ENCODE measurements at places on chromosomes 5 and 9.
A peak's percentile ranks its signal among the peaks of the same experiment; 100 is the strongest.

DNA sequence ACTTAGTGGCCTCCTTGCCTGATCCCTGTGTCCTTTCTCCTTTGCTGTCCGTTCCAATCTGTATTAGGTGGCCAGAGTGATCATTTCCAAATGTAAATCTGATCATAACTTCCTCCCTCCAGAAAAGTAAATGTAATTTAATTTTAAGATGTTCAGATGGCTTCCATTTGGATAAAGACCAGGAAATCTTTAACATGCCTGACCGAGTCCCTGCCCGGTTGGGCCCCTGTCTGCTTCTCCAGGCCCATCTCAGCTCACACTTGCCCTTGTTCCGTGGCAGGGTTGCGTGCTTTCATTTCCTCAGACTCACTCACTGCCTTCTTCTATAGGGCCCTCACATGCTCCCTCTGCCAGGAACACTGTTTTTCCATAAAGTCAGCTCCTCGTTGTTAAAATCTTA is 7.6 kb downstream of the MAP3K1 start:
- no peak for DNase-seq

DNA sequence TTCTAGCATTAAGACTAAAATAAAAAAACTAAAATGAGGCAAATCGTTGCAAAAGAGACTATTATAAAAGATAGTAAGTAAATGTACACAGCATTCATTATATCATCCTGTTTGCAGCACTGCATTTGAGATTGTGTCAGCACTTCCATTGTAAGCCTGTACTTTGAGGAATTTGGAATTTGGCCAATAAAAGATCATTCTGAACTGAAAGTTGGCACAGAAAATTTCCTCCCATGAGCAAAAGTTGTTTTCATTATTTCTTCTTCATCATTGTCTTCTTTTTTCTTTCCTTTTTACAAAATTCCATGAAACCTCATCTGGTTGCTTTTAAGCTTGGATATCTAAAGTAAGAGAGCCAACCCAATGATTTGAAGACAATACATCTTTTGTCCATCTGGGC is 199.3 kb upstream of the ADAMTSL1 start:
- no peak for DNase-seq

DNA sequence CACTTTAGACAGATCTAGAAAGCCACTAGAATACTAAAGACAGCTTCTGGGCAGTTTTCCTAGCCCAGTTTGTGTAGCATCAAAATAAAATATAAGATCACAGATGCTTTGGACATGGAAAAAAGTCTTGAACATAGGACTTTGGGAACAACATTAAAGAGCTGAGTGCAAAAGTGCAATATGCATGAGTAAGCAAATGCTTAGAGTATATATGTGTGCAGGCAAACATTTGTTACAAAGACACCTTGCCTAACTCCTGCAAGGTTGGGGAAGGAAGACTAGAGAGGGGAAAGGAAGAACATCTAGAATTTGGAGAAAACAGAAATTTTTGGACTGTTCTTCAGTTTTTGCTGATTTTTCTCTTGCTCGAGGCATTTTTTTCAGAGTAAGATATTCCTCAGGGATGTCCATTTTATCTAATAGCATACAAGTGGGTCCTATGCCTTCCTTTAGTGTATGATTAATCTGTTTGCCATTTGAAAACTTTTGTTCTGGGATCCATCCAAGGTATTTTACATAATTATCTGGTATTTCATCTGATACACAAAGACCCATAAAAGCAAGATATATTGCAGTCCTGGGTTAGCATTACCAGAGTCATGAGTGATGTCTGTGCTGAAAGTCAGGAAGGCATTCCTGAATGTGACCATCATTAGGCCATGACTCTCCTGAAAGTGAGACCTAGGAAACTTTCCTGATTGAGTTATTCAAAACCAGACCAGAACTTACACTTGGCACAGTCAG is 142.0 kb upstream of the RGMB start:
- peak; percentile 12 for DNase-seq

- DNase-seq, result no peak
Measured at GRCh38 chr5:59390074-59390659, 503.4 kb downstream of the PDE4D start.

DNA sequence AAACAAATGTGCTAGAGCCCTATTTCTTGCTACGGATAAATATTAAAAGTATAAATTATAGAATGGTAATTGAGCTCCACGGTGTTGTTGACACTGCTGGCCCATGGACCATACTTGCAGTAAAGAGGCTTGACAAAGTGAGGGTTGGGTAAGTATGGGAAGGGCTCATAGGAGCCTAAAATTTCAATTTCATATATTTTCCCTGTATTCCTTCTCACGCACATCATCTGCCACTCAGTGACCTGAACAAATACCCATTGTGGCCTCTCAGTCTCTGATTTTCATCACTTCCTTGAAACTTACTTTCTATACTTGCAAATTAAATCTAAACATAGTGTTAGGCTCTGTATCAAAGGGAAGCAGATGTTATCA is 116.5 kb downstream of the PIK3R1 start:
- DNase-seq, result no peak

GRCh38 chr9:134390537-134390936 is 64.3 kb downstream of the RXRA start:
- DNase-seq, result no peak

GRCh38 chr9:19102631-19103345 is at the start of gene HAUS6:
Gene HAUS6, minus strand, starts transcription at chr9:19102904. Its CDS starts 253 bp downstream, at chr9:19102651.
- peak; percentile 83 for DNase-seq

DNA sequence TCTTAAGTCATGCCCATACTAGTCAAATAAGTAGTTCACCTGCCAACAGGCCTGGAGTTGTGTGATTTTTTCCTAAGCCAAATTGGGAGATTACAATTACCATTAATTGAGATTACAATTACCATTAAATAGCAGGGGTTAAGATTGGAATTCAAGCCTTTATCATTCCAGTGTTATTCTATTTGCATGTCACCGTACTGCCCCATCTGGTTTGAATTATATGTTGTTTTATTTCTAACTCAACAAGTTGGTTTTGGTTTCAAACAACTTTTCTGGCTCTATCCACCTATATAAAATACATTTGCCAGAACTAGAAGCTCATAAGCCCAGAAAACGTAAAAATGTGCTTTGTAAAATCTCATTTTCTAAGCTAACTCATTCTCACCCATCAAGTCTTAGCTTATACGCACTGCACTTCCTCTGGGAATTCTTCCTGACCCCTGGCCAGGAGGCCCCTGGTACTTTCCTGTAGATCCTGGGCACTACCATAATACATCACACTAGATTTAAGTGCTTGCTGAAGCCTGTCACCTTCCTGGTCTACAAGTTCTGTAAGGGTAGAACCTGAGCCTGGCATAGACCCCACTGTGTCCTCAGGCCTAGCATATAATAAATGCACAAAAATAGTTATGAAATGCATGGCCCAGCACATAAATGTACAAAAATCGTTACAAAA is 242.0 kb upstream of the TRPM3 start:
- DNase-seq, result no peak

GRCh38 chr9:77435277-77435676 is 212.8 kb downstream of the GNA14 start:
- DNase-seq, result no peak

DNA sequence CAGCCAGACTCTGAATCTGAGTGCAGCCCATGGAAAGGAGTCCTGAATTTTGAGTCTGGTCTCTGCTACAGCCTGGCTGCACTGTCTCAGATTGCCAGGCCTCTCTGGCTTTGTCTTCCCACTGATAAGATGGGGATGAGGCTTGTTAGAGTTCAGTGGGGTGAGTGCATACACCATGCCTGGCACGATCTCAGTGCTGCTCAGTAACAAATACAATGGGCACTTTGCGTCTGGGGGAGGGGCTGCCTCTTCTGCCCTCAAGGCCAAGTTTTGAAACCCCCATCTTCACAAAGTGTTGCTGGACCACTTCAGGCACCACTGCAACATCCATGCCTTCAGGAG is 49.0 kb downstream of the PPARGC1B start:
- DNase-seq, result no peak

DNA sequence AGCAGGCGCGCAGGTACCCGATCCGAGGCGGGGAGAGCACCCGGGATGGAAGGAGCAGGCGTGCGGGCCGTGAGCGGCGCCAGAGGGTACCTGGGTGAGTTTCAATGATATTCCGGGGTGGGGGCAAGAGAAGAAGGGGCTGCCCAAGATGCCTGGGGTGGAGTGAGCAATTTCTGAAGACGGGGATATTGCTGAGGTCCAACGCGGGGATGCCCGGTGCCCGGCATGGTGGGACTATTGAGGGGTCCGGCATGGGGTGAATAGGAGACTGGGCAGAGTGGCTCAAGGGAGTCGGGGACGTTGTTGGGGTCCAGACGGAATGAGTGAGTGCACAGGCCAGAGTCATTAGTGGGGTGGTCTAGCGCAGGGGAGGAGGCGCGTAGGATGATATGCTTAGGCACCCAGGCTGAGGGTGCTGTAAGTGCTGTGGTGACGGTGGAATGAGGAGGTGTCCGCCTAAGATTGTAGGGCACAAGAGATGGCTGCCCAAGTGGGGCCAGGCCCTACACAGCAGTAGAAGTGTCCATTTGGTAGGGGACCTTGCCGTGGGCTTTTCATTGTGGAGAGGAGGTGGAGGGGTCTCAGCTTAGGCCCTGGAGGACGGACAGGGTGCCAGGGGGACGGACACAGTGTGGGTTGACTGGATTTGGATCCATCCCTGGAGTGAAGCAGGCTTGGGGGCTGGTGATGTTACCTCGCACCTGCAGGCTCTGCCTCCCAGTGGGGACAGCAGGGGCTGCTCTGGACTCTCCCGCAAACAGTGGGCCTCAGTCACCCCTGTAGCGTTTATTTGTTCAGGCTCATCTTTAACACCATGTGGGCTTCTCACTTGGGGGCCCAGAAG is 719 bp downstream of the MIGA2 start:
- no peak for DNase-seq

DNA sequence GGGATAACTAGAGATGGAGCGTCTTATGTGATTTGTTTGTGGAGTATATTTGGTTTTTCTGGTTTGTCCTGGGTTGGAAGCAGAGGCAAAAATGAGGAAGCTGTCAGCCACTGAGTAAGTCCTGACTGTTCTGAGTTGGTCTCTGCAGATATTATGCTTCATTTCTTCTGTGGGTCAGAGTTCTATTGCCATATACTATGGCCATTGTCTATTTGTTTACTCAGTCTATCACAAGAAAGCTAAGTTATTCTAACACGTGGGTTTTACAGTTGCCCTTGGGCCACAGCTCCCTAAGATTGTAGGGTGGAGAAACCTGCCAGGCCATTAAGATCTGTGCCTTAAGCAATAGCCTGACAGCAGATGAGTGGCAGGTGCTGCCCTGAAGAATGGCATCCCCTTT is 3.0 kb upstream of the CTSV start:
- no peak for DNase-seq

DNA sequence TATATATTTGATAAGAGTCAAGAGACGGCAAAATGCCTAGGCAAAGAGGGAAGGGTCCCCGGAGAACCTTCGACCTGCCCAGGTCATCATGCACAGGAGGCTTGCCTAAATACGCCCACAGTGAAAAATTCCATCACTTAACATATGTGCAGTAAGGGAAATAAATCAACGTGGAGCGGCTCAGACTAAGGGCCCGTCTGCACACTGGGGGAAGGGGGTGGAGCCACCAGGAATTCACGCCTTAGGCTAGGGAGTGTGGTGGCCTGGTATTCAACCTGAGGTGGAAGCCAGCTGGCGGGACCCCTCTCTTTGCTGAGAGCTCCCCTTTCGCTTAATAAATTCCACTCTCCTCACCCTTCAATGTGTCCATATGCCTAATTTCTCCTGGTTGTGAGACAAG is 8.3 kb downstream of the PTBP3 start:
- DNase-seq, result no peak

- DNase-seq, result no peak
Measured at GRCh38 chr9:134318941-134319305, 7.3 kb upstream of the RXRA start.

- DNase-seq, result peak; percentile 62
Measured at GRCh38 chr9:127199001-127199791, 65.4 kb upstream of the GARNL3 start.

DNA sequence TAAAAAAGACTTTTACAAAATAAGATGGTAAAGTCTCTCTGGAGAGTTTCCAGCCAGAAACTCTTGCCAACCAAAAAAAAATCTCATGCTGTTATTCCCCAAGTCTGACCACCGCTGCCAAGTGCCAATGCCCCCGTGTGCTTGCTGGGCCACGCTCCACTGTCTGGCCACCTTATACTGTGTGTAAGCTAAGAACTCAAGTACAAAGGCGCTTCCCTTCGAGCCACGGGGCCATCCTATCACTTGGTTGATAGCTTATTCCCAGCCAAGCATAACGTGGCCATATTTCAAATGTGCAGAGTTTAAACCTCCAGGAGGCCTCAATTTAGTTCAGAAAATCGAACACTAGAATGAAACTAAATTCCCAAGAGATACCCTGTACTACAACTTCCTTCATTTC is 36.0 kb downstream of the ROR2 start:
- DNase-seq, result no peak

DNA sequence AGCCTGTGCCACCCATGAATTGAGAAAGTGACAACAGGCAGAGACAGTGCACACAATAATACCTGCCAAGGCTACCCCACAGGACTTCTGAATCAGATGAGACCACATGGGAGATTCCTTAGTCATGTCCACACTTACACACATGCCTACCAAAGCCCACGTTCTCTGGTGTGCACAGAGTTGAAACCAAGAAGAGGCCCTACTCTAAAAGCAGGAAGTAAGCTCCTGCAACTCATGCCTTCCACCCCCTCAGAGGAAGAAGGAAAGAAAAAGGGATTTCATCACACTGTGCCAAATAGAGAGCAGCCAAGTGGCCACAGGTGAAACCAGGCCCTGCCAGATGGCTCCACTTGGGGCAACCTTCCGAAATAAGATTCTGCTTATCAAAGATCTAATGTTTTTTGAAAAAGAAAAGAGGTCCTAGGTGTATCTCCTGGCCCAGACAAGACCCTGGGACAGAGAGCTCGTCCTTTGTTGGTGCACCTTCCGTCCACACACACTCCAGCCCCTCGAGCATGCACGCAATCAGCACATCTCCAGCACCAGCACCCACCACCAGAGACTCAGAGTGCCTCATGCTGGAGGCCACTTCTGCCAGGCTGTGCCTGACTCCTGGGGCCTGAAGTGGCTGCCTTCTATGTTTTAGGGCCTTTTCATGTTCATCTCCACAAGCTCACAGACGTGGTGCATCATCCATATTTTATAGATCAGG is 114.6 kb upstream of the SPOCK1 start:
- DNase-seq, result peak; percentile 37

DNA sequence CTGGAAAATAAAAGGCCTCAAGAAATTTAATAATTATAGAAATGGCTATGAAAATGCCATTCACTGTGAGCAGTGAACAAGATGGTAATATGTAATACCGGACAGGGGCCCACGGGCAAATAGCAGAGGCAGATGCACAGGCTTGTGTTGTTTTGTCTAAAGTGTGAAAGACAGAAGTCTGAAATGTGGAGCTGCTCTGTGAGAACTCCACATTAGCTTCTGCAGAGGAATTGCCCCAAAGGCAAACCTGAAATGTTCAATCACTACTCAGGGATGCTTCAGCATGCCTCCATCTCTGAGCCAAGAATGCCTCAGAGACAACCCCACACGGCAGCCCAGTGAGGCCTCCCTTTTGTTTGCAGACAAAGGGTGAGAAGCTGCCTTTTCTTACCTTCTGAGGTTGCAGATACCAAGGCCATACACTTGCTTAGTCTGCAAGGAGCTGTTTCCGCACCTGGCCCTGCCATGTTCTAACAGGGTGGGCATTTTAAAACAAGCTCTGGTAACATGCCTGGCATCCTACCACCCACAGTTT is 124.3 kb upstream of the CXCL14 start:
- DNase-seq, result no peak

- DNase-seq, result no peak
Measured at GRCh38 chr9:133188006-133188842, 20.8 kb downstream of the OBP2B start.

Measured in SJSA1 (cell line).